ENCODE measurements at places on chromosomes 2 and 18.

- no peak for DNase-seq
Observed at GRCh38 chr18:37006742-37007141, 177.8 kb downstream of the KIAA1328 start.

DNA sequence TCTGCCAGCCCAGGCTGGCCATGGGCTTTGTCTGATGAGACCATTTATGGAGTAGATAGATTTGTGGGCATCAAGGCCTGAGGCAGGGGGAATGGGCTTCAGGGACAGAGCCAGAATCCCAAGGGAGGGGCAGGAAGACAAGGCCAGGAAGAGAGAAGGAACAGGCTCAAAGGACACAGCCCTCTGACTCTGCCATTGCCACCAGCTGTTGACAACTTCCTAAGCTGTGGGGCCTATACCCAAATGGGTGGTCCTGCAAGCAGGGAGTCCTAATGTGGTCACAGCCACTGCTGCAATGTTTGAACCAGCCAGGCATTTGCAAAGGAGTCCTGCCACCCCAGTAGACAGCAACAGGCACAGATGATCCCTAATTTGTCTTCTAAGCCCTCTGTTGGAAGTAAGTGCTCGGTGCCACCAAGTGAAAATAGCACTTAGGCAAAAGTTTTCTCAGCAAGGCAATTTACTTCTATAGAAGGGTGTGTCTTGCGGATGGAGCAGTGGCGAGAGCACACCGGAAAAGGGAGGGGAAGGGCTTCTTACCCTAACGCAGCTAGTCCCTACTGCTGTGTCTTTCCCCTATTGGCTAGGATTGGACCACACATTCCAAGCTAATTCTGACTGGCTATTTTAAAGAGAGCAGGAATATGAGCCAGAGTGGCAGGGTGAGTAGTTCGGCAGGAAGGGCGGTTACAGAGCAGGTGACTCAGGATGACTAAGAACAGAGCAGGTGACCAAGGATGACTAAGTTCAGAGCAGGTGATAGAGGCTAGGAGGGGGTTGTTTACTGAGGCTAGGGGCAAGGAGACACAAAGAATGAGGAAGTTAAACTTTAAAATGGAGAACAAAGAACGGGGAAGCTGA is 47.2 kb downstream of the C1QL2 start:
- no peak for DNase-seq

DNA sequence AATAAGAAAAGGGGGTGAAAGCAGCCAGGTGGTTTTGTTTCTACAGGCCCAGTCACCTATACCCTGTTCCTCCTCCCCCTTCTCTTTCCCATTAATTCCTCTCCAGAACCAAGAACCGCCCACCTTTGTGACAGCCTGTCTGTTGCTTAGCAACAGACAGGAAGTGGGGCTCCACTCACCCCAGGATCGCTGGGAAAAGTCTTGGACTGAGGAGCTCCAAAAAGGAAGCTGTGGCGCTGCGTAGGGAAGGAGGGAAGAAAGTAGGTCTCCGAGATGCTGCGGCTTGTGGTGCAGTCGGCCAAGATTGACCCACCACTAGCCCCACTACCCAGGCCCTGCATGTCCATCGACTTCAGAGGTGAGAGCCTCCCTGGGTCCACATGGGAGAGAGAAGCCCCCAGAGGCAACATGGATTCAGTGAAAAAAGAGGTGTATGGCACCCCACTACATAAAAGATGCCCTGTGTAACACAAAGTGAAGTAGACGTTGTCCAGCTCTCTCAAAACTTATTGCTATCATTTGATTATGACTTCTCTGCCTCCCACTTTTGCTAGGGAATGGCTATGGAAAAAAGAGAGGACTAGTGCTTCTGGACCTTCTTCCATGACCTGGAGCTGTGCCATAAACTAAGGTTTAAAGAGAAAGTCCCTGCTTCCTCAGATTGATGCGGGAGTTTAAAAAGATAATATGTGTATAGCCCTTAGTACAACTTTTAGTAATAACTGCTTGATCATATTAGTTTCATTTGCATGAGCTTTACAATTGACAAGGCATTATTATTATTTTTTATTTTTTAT is at the start of gene FER1L5:
TSS of gene FER1L5 (plus strand) at position 201 of the 797 bp plus-strand sequence. CDS start at position 274, 73 bp downstream.
- peak; percentile 49 for DNase-seq

DNA sequence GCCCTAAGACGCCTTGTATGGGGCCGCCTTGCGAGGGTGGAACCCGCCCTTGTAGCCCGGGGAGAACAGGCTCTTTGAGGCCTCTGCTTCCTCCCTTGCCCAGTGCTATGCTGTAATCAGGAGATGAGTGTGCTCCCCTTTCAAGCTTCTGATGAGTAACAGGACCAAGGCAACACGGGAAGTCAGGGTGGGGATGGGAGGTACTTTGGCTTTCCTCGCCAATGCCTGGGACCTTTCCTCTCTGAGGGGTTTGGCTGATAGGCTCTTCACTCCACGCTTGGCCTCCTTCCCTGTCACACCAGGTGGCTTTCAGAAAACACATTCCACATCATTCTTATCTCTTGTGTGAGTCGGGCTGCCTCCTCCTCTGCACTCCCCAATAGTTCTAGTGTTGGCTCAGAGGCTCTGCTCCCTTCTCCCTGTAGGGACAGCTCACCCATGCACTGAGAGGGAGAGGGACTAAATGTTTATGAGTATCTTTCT is 223.7 kb upstream of the TRIB2 start:
- DNase-seq: peak; percentile 50

- peak; percentile 62 for DNase-seq
Observed at GRCh38 chr2:71721669-71722068, 268.3 kb downstream of the DYSF start.

DNA sequence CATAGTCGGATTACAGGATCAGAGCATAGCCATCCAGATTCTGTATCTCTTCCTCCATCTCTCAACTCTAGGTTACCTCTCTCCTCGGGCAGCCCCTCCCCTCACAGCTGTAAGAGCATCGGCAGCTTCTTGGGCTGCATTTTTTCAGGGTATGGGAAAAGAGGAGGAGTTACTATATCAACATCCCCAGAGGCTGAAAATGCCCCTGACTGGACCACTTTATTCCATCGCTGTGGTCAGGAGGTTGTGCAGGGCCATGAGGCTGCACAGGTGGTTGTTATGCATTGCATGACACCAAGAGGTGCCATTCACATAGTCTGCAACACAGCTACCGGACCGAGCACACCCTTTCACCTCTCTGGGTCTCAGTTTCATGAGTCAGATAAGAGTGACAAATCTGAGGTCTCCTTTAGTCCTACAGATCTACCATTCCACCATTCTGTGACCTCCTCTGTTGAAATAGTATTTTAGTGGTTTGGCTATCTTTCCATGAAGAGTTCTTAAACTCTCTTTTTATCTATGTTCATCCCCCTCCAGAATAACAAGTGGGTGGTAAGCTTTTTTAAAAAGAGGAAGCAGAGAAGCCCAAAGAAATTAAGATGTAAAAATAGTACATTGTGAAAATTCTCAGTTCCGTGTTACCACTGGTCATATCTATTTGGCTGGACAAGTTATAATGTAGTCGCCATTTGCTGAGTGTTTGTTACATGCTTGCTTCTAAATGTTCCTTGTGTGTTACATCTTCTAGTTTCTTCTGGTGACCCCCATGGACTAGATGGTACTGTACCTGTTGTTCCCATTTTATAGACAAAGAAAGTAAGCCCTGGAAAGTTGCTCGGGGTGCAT is 56.6 kb upstream of the SLC1A4 start:
- no peak for DNase-seq

DNA sequence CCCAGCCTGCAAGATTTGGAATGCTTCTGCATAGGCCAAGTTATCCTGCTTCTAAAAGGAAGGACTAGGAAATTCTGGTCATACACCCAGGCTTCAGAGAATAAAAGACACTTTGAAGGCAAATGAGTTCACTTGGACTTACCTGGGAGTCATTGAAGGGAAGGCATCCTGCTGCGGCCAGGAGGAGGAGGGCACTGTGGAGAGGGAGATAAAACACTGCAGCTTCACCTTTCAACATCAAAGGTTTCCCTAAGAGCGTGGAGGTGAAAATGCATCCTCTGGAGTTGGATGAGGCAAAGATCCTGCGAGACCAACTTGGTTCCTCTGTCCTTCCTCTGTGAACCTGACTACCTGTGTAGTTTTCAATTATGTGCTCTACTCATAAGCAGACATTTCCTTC is 79.5 kb upstream of the RIOK3 start:
- no peak for DNase-seq

DNA sequence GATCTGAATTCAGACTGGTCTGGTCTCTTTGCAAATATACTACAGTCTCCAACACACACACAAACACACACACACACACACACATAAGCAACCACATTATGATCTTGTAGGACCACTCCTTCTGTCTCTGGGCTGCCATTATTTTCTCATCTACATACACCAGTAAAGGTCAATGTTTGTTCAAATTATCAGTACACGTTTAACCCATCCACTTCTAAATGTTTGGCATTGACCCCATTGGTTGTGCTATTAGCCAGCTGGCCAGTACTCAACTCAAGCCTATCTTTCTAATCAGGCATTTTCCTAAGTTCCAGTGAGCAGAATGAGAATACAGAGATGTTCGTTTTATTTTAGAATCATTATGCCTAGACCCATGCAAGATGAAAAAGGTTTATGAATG is 186.4 kb downstream of the CNTNAP5 start:
- no peak for DNase-seq

GRCh38 chr2:23478933-23479683 is 94.1 kb downstream of the KLHL29 start:
- no peak for DNase-seq

DNA sequence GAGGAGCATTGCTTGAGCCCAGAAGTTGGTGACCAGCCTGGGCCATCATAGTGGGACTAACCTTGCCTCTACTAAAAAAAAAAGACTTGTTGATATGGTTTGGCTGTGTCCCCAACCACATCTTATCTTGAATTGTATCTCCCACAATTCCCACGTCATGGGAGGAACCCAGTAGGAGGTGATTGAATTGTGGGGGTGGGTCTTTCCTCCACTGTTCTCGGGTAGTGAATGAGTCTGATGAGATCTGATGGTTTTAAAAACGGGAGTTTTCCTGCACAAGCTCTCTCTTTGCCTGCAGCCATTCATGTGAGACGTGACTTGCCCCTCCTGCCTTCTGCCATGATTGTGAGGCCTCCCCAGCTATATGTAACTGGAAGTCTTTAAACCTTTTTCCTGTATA is 47.0 kb downstream of the PROC start:
- DNase-seq: no peak

DNA sequence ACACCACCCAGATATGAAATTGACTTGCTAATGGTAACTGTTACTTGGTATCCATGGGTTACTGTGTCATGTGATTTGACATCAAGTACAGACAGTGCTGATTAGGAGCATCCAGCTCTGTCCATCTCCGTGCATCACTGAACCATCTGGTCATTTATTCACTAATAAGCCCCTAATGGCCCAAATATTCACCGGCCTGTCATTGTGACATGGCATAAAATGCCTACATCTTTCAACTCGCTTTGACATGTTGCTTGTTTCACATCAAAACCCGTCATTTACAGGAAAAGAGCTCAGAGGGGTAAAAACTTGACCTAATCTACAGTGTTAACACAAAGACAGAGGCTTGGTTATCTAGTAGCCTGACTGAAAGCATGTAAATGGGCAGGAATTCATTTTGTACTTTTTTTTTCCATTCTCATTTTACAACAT is 308.9 kb upstream of the ATP5MC3 start:
- no peak for DNase-seq

GRCh38 chr2:46967990-46968647 is 52.5 kb upstream of the MCFD2 start:
- DNase-seq: peak; percentile 97

DNA sequence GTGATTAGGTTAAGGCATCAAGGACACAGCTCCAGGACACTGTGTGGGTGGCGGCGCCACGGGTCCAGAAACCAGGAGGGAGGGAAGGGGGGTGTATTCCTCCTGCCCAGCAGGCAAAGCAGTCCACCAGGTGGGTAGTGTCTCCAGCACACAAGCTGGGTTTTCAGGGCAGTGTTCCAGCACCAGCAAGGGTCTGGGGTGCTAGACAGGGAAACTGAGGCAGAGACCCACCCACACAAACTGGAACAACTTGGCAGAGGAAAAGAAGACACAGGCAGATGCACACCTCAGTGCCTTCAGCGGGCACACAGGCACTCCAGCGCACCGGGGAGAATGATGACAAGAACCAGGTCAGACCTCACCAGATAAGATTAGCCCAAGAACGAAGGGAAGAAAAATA is 28.4 kb upstream of the GNAL start:
- DNase-seq: no peak

DNA sequence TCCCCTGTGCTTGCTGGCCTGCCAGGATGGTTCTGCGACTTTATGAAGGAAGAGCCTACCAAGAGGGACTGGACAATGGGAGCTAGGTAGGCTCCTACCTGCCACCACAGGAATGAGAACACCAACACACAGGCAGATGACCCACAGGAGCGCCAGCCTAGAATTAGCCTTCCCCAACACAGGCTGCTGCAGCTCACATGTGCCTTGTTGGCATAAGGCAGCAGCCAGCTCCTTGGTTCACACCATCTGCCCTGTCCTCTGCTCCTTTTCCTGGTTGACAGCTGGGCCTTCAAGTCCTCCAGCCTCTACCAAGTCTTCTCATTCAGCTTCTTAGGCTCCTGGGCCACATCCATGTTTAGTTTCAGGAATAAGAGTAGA is 705.4 kb upstream of the RAB6C start:
- no peak for DNase-seq

DNA sequence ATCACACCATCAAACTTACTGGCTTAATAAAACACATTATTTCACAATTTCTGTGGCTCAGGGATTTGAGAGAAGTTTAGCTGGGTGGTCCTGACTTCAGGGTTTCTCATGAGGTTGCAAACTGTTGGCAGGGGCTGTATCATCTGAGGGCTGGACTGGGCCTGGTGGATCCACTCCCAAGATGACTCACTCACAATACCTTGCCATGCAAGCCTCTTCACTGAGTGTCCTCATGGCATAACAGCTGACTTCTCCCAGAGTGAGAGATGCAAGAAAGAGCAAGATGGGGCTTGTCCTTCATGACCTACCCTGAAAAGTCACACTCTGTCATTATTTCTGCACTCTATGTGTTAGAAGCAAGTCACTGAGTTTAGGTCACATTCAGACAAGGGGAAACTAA is 73.8 kb downstream of the AQP4 start:
- no peak for DNase-seq
